ENCODE measurements at places on chromosomes 12 and 14.

DNA sequence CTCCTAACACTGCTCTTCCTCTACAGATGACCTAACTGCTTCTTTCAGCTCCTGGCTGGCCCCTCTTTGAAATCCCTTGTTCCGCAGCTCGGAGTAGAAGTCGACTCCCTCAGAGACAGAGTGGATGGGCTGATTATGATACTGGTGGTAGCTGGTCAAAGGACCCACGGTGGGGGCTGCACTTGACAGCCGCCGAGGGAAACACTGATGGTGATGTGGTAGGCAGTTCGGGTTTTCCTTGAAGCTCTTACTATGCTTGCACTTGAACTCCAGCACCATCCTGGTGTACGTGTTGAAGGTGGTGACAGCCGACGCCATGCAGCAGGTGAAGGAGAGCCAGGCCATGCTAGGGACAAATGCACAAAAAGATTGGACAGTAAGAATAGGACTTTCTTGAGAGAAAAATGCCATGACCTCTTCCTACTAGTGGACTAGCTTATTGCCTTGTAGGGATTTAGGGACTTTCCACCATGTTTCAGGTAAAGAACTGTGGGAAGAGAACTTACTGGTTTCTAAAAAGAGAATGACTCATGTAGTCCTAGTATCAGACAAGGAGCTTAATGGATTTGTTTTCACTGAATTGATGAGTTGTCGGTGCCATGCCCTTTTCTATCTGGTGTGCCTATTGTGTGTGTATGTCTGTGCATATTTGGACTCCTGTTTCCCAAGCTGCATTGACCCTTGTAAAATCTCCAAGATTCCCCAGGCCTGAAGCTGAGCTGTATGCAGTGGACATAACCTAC, 18.4 kb downstream of the GSG1 start:
- no peak for DNase-seq

- no peak for DNase-seq
Measured at GRCh38 chr14:69473260-69473659, 11.3 kb upstream of the PLEKHD1 start.

- no peak for DNase-seq
Measured at GRCh38 chr12:120903412-120904196, 554 bp downstream of the SPPL3 start.

- no peak for DNase-seq
Measured at GRCh38 chr14:92538412-92538985, 24.9 kb downstream of the RIN3 start.

- peak; percentile 89 for DNase-seq
Measured at GRCh38 chr12:96198965-96199364, 4.8 kb downstream of the ELK3 start.

GRCh38 chr12:21172079-21172478, 41.1 kb downstream of the SLCO1B1 start:
- DNase-seq = no peak

- no peak for DNase-seq
Measured at GRCh38 chr12:56687223-56688128, 608 bp downstream of the PTGES3 start.

GRCh38 chr14:68250927-68251768, 431.6 kb downstream of the RAD51B start:
- no peak for DNase-seq

DNA sequence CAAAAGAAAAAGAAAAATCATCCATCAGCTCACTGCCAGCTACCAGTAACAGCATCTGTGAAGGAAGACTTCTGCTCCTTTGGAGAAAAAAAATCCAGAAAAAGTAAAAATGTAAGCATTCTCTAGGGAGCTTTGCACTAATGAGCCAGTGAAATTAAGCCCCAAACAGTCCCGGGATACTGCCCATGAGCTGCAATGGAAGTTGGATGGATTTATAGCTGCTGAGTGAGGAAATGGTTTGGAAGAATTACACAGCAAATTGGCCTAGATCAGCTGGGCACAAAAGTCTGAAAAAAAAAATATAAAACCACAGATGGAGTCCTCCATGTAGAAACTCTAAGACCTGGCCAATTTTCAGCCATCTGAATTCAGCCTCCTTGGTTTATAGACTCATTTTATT, 462.9 kb upstream of the USP15 start:
- DNase-seq = no peak

DNA sequence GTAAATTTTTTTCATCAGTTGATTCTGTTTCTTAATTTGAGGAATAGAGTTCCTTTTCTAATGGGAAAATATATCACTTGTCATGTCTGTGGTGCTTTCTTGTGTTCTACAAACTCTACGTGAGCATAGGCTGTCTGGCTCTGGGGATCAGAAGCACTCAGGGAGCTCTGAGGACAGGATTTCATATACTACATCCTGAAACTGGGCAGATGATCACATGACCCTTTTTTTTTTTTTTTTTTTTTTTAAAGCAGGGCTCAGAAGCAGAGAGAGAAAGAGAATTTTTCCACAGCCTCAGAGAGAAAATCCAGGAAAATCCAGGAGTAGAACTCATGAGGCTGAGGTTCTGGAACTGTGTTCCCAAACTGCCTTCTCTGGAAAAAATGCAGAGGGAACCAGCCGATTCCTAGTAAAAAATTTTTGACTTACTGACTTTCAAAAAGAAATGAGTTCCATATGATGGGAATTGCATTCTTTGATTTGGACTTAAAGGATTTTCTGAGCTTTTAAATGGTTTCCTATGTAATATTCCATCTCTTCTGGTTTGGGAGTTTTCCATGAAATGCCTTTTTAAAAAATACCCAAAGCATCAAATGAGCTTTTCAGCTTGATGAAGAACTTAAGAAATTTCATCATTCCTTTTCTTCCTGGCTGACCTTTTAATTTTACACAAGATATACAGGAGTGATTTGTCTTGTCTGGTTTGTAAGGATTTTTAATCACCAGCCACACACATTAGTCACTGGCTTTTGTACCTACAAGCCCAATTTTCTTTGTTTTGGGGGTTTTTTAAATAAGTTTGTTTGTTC, 183.1 kb upstream of the HIF1A start:
- peak; percentile 96 for DNase-seq

DNA sequence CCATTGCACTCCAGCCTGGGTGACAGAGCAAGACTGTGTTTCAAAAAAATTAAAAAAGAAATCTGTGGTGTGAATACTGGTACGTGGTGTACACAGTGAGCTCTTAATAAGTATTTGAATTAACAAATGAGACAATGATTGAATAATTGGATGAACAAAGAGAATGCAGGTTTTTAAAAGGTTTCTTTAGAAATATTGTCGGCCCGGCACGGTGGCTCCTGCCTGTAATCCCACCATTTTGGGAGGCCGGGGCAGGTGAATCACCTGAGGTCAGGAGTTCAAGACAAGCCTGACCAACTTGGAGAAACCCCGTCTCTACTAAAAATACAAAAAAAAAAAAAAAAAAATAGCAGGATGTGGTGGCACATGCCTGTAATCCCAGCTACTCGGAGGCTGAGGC, 6.6 kb downstream of the HIF1A start:
- DNase-seq = no peak

- DNase-seq = no peak
Measured at GRCh38 chr14:61104358-61104757, 123.3 kb downstream of the SLC38A6 start.

GRCh38 chr14:69615496-69616407, 4.4 kb downstream of the SUSD6 start:
- peak; percentile 78 for DNase-seq

DNA sequence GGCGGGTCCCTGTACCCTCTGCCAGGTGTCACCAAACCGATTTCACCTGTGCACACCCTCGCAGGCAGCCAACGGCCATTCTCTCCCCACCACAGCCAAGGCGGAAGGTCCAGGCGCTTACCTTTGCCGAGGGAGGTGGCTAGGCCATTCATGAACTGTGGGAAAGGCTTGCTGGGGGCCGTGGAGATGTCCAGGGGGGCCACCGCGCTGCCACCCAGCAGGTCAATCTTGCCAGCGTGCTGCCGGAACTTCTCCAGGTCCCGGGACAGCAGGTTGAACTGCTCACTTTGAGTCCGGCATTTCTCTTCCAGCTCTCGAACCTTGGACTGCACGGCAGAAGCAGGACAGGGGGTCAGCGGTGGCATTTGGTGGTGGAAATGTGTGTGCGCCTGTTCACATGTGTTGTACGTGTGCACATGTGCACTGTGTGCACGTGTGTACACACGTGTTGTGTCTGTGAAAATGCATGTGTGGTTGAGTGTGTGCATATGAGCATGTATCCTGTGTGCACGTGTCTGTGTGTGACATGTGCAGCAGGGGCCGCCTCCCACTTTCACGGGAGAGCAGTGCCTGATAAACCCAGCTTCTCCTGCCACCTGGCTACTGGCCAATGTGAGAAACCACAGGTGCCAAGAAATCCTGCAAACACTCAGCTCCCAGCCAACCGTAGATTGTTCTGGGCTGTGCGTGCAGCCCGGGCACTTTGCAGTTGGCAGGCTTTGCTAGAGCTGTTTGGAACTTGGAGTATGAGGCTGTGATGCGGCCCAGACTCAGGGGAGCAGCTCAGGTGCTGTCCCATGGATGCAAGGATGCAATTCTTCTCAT, 118.9 kb downstream of the PIWIL1 start:
- no peak for DNase-seq

DNA sequence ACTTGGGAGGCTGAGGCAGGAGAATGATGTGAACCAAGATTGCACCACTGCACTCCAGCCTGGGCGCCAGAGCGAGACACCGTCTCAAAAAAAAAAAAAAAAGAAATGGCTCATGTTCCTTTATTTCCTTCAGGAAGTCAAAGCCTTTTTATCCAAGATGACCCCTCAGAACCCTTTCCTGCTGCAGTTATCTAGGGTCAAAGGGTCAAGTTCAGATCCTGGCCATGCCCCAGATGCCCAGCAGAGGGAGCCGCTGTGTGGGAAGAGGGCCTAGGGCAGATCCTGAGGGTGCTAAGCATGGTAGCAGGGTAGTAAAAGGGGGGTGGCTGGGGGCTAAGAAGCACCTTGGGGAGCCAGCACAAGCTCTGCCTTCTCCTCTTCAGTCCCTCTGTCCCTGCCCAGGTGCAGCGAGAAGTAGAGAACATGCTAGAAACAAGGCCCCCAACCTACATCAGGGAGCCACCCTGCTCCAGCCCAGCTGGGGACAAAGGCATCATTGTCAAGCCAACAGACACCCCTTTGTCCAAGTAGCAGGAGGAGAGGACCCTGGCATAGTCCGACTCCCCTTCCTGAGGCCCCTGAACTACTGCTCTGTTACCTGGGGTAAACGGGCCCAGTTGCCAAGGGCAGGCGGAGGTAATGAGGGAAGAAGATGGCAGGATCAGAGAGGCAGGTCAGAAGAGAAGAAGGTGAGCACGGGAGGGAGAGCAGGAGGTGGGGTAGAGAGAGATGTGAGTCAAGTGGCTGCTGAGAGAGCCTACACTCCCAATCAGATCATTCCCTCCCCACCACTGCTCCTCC, 6.5 kb downstream of the NFE2 start:
- DNase-seq = no peak

DNA sequence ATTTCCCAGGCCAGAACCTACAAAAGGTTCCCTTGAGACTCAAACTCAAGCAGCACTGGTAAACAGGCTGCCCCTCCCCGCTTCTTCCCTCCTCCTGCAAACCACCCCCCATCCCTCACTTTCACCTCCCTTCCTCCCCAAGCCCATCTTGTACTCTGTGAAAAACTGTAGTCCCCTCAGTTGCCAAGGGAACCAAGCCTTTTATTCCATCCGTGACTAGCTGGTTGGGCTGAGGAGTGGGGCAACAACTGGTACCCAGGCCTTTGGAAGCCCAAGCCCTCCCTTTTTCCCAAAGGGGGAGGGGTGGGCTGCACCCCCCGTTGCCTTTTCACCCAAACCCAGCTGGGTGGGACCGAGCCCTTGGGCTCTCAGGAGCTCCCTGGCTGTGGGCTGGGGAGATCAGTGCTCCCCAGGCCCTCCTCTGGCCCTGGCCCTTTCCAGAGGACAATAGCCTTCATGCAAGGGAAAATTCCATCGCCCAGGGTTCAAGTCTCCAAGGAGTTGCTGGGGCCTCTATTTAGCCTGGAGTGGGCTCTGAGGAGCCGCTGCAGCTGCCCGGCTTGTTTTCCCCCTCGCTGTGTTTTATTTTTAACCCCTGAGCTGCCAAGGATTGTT, 61.9 kb downstream of the ZFP36L1 start:
- DNase-seq = no peak

GRCh38 chr12:116697716-116698115, 40.2 kb downstream of the SPRING1 start:
- no peak for DNase-seq

- no peak for DNase-seq
Measured at GRCh38 chr12:69630191-69630590, 19.5 kb upstream of the LRRC10 start.

- peak; percentile 31 for DNase-seq
Measured at GRCh38 chr14:76050797-76051392, 65.3 kb downstream of the IFT43 start.

DNA sequence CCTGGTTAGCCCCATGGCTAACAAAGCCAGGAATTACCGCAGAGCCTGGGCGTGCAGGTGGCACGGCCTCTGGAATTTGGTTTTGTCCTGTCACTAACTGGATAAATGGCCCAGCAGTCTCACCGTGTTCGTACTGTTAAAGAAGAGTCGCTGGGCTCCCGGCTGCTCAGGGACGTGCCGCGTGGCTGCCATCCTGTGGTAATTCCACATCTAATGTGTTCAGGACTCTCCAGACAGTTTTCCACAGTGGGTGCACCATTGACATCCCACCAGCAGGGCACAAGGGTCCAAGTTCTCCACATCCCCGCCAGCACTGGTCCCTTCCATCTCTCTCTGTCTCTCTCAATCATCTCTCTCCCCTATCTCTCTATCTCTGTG, 19.6 kb downstream of the NOC4L start:
- DNase-seq = no peak

DNA sequence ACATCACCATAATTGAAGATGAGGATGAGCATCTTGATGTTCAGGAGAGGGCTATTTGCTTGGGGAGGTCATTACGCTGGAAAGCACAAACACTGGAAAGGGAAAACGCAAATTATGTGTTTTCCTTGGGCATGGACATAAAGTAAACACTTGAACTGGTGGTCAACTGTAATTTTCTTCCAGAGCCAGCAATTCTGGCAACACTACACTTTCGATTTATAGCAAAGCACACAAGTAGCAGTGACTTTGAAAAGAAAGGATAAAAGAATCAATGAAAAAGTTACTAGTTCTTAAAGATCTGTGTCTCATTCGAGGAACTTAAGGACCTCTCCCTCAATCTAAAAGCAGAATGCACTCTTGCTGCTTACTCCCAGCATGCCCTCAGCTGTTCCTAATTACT, 2.2 kb downstream of the CLEC14A start:
- no peak for DNase-seq

DNA sequence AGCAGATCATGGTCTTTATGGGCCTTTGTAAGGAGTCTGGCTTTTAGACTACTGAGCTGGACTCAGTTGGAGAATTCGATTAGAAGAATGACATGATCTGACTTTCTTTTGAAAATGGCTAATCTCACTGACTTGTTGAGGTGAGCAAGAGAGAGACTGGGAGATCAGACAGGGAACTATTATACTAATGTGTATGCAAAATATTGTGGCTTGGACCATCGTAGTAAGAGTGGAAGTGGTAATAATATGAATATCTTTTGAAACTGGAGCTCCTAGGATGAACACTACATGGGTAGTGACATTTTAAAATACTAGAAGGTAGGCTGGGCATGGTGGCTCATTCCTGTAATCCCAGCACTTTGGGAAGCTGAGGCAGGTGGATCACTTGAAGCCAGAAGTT, 56.2 kb upstream of the CCT2 start:
- no peak for DNase-seq

Data from fibroblast of skin of left quadriceps (primary cell).